ENCODE measurements at places on chromosomes 2 and 18. TPM values are rescaled to one million over a fixed set of nuclear protein-coding genes. Genes with fewer than 3 reads are reported as not detected.

GRCh38 chr2:205593891-205594290, 88.4 kb upstream of the NRP2 start:
- DNase-seq = peak; percentile 42

- no peak for DNase-seq
Measured at GRCh38 chr2:125172181-125172580, 1147.1 kb downstream of the CNTNAP5 start.

GRCh38 chr2:47801118-47801517, 18.2 kb downstream of the MSH6 start:
- DNase-seq = no peak

DNA sequence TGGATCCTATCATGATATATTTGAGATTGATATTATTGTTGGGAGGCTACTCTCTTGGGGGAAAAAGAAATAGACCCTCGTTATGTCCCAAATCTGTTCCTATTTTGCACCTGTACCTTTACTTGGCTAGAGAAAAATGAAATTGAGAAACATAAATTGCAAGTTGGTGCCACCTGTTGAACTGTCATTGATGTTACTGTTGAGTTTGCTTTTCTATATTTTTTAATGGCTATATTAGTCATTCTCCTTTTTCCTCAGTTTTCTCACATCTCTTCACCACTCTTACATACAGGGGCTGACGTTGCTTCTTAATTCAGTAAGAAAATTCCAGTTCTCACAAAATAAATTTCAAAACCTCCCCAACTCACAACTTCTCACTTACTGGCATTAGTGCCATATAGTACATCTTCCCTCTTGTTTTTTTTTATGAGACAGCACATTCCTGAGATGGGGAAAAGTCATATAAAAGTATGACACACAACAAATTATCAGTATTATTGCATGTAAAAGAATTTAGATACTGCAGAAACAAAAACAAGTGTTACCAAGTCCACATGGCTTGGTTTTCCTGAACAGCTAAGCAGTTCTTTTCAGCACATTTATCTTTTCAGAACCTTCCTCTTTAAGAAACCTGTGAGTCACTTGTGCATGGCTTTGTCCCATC, 348.3 kb upstream of the DSEL start:
- no peak for DNase-seq

CRYBA2 gene
- total RNA-seq = not detected

DNA sequence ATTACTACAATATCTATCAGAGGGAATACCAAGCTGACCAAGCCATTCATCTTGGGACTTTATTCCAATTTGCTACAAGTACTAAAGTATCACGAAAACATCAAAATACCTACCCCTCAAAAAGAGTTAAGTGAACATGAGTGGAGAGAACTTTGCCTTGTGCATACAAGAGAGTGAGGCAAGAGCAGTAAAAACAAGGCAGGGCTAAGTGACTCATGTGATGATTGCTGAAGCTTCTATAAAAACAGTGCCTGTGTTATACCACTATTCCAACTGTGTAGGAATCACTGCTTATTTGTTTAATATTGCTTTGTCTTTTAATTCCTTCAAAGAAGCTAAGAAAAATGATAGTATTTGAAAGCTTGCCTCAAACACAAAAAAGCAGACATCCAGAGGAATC, 61.2 kb downstream of the FARSB start:
- DNase-seq = no peak

GRCh38 chr18:39675906-39676305, 2110.3 kb upstream of the CELF4 start:
- DNase-seq = no peak

PROKR1 gene
- not detected for total RNA-seq

DNA sequence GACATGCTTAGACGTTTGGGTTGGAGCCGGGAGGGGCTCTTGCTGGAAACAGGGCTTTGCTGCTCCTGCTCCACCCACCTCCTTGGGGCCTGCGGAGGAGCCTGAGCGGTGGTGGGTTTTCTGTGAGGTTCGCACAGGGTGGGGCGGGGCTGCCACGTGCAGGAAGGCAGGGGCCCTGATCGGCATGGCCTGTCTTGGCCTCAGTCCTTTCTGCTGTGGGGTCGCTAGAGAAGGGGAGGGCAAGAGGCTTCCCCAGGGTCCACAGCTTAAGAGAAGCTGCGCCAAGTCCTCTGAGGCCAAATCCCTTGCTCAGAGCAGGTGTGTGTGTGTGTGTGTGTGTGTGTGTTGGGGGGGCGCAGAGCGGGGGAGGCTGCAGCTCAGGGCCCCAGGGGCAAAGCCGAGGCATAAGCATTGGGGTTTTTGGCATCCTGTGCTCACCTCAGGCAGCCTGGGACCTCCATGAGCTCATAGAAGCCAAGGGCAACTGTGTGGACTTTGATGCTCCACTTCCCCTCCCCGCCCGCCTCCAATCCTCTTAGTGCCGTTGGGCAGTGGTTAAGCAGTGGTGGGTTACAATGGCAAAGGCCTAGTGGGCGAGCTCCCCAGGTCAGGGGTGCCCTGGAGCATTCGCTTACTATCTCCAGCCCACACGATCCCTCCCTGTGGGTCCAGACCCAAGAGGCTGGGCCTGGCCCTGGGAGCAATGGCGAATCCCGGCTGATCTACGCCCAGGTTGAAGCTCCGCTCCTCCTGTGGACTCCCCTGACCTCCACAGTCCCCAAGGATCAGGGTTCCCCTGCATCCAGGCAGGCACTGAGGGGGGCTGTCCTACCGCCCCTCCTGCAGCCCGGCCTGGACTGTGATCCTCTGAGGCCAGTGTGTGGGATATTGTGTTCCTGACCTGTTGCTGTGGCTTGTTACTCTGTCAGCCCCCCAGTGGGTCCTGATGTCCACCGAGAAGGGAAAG, 28.9 kb downstream of the TOGARAM2 start:
- DNase-seq = peak; percentile 37

DNA sequence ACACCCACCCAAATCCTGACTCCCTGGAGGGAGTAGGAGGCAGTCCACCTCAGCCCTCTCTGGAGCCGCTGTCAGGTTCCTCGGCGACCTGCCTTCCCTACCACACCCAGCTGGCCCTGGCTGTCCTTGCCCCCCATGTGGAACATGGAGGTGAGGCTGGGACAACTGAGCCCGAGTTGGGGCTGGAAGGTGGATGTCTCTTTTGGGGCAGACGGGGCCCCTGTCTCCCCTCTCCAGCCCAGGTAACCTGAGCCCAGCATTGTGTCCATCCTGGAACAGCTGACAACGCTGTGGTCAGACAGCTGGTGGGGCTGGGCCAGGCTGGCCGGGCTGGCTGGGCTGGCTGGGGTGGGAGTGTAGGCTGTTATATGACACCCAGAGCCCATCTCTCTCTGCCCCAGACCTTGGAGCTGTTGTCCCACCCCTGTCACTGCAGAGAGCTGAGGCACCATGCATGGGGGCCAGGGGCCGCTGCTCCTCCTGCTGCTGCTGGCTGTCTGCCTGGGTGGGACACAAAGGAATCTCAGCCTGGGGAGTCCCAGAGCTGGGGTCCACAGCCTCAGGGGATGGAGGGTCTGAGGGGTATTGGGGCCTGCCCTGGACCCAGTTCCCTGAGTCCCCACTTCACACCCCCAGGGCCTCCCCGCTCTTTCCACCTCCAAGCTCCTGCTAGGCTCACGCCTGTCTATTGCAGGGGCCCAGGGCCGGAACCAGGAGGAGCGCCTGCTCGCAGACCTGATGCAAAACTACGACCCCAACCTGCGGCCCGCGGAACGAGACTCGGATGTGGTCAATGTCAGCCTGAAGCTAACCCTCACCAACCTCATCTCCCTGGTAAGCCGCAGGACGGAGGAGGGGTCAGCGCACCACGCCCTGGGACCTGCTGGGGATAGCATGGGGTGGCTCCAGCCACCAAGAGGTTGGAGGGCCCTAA, at the start of gene CHRNG:
Gene CHRNG, plus strand, starts transcription at position 395 of the 934 bp plus-strand sequence. Its CDS starts 56 bp downstream, at position 451.
- DNase-seq = peak; percentile 24

DNA sequence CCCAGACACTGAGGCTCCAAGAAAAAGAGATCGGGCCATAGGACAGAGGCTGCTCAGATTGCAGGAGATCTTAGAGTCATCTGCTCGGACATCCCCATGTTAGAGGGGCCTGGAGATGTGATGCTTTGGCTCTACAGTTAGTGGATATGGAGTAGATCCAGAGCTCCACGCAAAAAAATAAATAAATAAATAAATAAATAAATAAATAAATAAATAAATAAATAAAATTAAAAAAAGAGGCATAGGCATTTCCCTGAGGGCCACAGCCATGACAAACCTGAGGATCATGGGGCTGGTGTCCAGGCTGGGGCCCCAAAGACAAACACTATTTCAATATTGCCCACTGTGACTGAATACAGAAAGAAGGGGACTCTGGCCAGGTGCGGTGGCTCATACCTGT, 85.5 kb downstream of the PLB1 start:
- no peak for DNase-seq

GRCh38 chr2:5692561-5693286, 540 bp downstream of the SOX11 start:
- no peak for DNase-seq

TPO gene
- total RNA-seq = 7.0 TPM

FEV gene
- total RNA-seq = not detected

GRCh38 chr2:238777369-238778067, 70.4 kb upstream of the TWIST2 start:
- no peak for DNase-seq

All from Right ventricle myocardium superior (tissue), 1 donor.